ENCODE measurements at places on chromosomes 4 and X.

- no peak for DNase-seq
These were observed 142.8 kb upstream of the PPP1R2C start for GRCh38 chrX:42920752-42921151.

GRCh38 chrX:71282514-71283402 lies 677 bp upstream of the NONO start:
- no peak for DNase-seq

DNA sequence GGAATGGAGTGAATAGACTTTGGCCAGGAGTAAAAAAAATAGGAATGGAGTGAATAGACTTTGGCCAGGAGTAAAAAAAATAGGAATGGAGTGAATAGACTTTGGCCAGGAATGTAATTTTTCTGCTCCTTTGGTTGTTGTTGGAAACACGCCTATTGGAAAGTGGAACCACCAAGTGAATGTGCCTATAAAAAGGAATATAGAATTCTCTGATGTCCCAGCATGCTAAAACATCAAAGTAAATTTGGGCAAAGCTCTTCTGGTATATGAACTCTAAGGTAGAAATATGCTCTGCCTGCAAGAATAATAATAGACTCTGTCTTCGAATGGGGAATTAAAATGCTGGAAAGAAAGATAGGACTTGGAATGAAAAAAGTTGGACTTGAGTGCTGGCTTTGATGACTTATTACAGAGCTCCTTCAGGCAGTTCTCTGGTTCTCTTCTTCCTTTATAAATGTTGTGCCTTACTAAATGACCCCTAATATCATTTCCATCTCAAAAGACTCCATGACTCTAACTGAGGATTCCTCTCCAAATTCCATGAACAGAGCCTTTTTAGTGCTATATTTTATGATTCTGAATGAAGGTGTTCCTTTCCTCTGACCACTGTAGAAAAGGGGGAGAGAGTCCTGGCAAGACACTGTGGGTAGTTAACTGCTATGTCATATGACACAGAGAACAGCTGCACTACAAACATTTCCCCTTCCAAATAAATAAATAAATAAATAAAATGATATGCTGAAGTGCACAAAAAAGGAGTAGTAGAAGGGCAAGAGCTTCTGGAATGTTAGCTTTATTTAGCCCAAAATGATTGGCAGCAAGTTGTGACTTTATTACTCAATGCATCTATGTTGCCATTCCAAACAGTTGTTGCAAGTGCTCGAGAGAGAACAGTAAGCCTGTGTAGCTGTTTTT lies 13.5 kb upstream of the GBA3 start:
- DNase-seq, result no peak

- no peak for DNase-seq
These were observed 13.9 kb downstream of the UFSP2 start for GRCh38 chr4:185411849-185412248.

DNA sequence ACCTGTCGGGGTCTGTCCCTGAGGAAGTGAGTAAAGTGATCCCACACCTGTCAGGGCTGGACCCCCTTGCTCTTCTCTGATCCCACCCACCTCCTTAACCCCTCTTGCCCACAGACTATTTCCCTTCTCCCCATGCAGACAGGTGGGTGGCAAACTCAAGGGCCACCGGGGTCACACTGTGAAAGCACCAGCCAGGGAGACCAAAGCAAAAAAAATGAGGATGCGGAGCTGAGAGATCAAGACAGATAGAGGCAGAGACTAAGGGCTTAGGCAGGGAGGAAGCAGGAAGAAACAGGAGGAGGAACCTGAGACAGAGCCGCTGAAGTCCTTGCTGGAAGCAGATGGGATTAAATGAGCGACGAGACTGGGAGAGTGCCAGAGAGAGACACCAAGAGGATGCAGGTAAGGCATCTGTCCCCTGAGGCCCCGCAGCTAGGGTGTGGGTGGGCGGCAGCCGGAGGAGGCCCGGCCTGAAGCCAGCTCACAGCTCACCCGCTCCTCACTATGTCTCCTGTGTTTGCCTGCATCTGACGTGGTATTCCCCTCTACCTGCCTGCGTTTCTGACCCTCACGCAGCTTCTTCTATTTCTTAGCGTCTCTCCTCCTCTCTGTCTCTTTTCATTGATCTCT lies 7.2 kb downstream of the TIMM17B start:
- no peak for DNase-seq

DNA sequence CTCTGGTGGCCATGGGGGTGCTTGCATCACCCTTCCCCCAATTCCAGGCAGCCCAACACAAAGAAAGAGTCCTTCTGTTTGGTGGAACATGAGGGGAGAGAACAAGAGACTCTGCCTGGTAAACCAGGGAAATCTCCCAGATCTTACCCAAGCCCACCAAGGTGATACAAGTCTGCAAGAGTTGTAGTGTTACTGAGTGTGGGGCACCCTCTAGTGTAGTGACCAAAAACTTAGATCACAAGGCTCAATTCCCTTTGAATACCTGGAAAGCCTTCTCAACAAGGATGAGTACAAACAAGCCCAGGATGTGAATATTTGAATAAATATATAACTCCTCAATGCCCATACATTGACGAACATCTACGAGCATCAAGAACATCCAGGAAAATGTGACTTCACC lies 64.7 kb downstream of the IL13RA2 start:
- DNase-seq, result no peak

DNA sequence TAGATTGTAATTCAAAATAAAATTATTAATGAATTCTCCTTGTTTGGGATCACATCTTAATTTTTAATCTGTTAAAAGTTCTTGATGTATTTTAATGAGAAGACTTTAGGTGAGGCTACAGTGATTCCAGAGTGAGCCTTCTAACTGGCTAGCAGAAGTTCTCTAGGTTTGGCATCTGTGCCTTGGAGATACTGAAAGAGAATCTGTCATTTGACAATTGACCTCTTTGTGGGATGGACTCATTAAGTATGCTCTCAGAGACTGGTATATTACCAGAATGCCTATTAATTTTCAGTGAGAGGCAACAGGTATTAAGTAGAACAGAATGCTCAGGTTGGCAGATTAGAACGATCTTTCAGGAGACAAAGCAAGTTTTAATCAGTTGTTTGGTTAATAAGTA lies 10.2 kb downstream of the CCNG2 start:
- no peak for DNase-seq

DNA sequence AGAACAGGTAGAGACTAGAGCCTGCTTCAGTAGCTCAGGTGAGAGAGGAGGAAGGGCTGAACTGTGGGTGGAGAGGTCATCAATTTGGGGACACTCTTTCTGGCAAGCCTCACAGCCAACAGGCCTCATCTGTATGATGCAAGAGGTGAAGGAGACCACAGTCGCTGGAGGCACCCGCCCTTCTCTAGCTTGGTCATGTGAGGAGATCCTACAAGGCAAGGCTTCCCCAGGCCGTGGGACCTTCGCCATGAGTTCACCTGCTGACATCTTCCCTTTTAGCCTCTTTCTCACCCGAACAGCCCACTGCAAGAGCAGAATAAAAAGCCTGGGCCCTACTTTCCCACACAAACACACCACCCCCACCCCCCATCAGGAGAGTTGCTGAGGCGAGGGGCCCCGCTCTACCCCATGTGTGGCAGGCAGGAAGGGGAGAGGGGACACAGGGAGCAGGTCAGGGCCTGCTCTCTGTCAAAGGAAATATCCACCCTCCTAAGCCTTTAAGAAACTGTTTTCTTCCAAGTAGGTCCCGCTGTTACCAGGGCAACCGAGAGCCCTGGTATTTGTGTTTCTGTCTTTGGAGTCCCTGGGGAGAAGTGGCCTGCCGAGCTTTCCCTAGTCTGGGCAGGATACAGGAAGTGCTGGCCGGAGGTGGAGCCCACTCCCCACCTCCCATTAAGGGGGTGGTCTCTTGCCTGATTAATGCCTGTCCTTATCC lies 8.1 kb downstream of the RTL5 start:
- DNase-seq, result no peak

DNA sequence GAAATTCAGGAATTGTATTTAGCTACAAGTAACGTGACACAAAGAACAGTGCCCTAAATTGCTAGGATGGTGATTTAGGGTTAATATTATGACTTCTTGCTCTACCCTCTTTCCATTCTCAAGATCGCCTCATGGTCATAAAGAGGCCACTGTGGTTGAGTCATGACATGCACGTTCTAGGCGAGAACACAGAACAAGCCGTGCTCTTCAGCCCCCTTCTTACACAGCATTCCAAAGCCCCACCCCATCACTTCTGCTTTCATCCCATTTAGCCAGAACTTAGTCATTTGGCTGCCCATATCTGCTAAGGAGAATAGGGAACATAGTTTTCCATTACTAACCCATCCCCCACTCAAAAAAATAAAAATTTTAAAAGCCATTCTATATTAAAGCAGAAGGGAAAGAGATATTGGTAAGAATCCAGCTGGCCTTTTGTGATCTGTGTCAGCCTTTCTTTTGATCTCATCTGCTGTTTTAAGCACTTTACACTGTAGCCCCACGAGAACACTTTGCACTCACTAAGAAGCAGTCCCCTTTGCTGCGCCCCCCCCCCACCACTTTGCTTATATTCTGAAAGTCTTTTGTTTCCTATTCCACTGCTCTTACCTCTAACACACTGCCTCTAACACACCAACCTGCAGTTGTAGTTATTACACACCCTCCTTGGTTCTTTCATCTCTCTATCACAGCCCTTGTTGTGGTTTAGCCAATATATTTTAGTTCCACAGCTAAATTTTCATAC lies 28.4 kb downstream of the NPNT start:
- no peak for DNase-seq

- DNase-seq, result no peak
These were observed 504 bp upstream of the PDLIM3 start for GRCh38 chr4:185535612-185536410.

GRCh38 chrX:43949669-43950068 lies 23.5 kb downstream of the NDP start:
- no peak for DNase-seq

DNA sequence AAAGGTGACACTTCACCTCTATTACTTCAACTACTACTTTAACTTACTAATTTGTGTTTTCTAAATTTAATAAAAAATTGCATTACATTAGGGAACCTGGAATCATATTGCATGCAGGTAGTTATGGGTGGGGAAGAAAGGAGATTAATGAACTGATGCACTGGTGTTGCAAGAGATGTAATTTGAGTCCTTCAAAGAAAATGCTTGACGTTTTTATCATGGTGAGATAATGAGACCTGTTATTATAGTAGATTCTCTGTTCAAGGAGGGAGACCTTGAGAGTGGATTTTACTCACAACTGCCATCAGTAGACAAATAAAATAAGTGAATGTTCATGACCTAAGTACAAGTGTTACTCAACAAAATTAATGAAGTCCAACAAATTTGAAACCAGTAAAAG lies 26.4 kb upstream of the MED14 start:
- DNase-seq, result no peak

DNA sequence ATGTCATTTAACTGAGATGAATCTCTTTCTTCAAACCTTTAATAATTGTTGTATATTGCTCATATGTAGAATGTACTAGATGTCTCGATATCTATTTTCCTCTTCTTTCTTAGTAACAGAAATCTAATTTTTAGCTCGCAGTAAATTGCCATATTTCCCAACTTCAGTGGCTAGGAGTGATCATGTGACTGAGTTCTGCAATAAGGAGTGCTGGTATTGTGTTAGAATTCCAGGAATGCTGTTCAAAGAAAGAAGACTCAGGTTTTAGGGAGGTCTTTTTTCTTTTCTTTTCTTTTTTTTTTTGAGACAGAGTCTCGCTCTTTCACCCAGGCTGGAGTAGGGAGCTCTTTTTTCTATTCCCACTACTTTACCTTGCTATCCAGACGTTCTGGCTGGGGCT lies 81.7 kb downstream of the SLC10A7 start:
- DNase-seq, result no peak

GRCh38 chr4:100738196-100739165 lies 220.7 kb upstream of the EMCN start:
- DNase-seq, result no peak

DNA sequence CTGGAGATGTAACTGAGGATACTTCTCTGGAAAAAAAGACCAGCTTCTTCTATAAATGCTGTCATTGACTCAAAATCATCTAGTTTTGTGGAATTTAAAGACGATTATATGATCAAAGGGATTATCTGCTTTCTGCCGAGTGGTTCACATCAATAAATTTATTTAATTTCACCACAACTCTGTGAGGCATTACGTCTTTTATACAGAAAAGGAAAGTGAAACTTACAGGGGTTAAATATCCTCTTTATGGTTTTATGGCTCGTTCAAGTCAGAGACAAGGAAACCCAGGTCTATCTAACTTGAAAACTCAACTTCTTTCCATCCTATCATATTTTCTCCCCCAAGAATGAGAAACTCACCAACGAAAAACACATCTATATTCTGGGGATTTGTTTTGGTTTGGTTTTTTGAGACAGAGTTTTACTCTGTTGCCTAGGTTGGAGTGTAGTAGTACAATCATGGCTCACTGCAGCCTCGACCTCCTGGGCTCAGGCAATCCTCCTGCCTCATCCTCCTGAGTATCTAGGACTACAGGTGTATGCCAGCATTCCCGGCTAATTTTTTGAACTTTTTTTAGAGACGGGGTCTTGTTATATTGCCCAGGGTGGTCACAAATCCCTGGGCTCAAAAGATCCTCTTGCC lies 377.9 kb upstream of the EMCN start:
- no peak for DNase-seq

GRCh38 chr4:168618577-168619265 lies 121.9 kb downstream of the PALLD start:
- no peak for DNase-seq

- DNase-seq, result no peak
These were observed 185.0 kb upstream of the FAM241A start for GRCh38 chr4:111960241-111960667.

GRCh38 chr4:16261313-16261878 lies 35.1 kb upstream of the TAPT1 start:
- no peak for DNase-seq

- no peak for DNase-seq
These were observed 65.5 kb upstream of the KLF3 start for GRCh38 chr4:38598489-38598888.

DNA sequence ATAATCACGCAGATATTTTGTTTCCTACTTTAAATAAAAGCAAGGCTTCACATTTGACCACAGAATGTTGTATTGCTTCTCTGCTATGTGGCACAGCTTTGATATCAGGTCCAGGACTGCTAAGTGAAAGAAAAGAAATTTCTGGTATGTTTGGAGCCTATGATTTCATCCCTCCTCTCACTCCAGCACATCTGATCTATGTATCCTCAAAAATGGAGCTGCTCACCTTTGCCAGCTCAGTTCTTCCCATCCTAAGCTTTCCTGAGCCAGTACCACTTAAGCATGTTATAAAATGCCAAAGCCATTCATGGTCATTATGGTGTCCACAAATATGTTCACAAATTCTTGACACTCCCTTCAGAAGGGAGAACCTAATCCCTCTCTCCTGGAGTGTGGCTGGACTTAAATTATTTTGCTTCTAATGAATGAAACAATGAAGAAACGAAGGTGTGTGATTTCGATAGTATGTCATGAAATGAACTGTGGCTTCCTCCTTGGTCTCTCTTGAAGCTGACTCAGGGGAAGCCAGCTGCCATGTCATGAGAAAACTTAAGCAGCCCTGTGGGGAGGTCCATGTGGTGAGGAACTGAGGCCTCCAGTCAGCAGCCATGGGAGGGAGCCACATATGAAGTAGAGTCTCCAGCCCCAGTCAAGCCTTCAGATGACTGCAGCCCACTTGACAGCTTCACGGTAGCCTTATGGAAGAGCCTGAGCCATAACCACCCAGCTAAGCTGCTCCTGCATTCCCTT lies 207.7 kb downstream of the MGST2 start:
- DNase-seq, result no peak
